Left ventricle myocardium superior (tissue), 1 donor: ENCODE measurements at places on chromosomes 12 and 14. TPM values are rescaled to one million over a fixed set of nuclear protein-coding genes. Genes with fewer than 3 reads are reported as not detected.

The P2RX2 gene
- total RNA-seq: not detected

The FICD gene
- total RNA-seq: 3.2 TPM

The MFAP5 gene
- 29.1 TPM for total RNA-seq

The NOC4L gene
- total RNA-seq: 12.1 TPM

The KRT8 gene
- total RNA-seq: 100 TPM

The OR2AP1 gene
- total RNA-seq: not detected

The TPPP2 gene
- 1.2 TPM for total RNA-seq

The ETFRF1 gene
- total RNA-seq: 67.7 TPM

The SCN8A gene
- total RNA-seq: 0.22 TPM

The SMCO2 gene
- not detected for total RNA-seq

The ASPG gene
- 28.2 TPM for total RNA-seq

The MYF5 gene
- not detected for total RNA-seq

The SERPINA12 gene
- not detected for total RNA-seq

The NXPH4 gene
- total RNA-seq: 1.8 TPM

The AQP2 gene
- not detected for total RNA-seq

The SLC8A3 gene
- total RNA-seq: 0.12 TPM

The RPGRIP1 gene
- total RNA-seq: 0.52 TPM

The KLRF1 gene
- total RNA-seq: 0.55 TPM

The ARHGEF25 gene
- 11.9 TPM for total RNA-seq

The GPRC5D gene
- not detected for total RNA-seq

The TCL1A gene
- not detected for total RNA-seq

The CYP27B1 gene
- total RNA-seq: not detected

The SLCO1C1 gene
- 0.84 TPM for total RNA-seq

The SYNDIG1L gene
- total RNA-seq: 0.22 TPM

The KRT3 gene
- total RNA-seq: not detected

The CACNB3 gene
- 4.4 TPM for total RNA-seq

The RHNO1 gene
- 4.9 TPM for total RNA-seq

The TAS2R7 gene
- total RNA-seq: not detected

The SIRT4 gene
- total RNA-seq: 10.2 TPM

The MRPS35 gene
- 63.3 TPM for total RNA-seq

The MAPK1IP1L gene
- total RNA-seq: 58.1 TPM

The NANOG gene
- not detected for total RNA-seq

The TMEM121 gene
- 4.0 TPM for total RNA-seq

The SLC25A47 gene
- total RNA-seq: not detected

The BEST3 gene
- total RNA-seq: 0.55 TPM

The KRT75 gene
- total RNA-seq: not detected

The PLA2G1B gene
- not detected for total RNA-seq

The ADCY4 gene
- 26.5 TPM for total RNA-seq

The TBC1D30 gene
- total RNA-seq: 0.47 TPM

The EIF2S3B gene
- not detected for total RNA-seq

The RNF212B gene
- total RNA-seq: not detected

The AKAP5 gene
- total RNA-seq: 0.30 TPM

The SPTLC2 gene
- 10.9 TPM for total RNA-seq

The ATXN3 gene
- total RNA-seq: 15.9 TPM

The PLEKHA5 gene
- total RNA-seq: 62.5 TPM

The ZDHHC22 gene
- total RNA-seq: not detected

The ERC1 gene
- 43.0 TPM for total RNA-seq

The REP15 gene
- total RNA-seq: 7.5 TPM

The IRAK3 gene
- 5.3 TPM for total RNA-seq

The RPS6KA5 gene
- 11.9 TPM for total RNA-seq

The PIK3C2G gene
- not detected for total RNA-seq

The ARID4A gene
- 16.4 TPM for total RNA-seq
